ENCODE measurements at places on chromosomes 7 and 10. TPM values are rescaled to one million over a fixed set of nuclear protein-coding genes. Genes with fewer than 3 reads are reported as not detected.

PROSER2 gene
- 0.54 TPM for polyA plus RNA-seq

BUB3 gene
- polyA plus RNA-seq = 83.6 TPM

DNA sequence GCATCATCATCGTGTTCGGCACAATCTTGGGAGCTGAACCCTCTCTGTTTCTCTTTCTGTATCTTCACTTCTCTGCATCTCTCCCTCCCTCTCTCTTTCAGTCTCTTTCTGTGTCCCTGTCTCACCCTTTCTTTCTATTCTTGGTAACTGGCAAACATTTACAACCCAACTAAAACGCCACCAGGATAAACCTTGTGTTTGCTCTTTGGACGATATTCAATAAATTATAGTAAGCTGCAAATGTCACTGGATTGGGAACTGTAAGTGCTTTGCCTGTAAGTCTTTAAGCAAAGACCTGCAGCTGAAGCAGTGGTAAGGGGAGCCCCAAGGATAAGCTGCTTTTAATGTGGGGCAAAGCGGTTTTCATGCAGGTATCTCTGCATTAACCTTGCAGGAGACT lies 558.0 kb upstream of the MKI67 start:
- DNase-seq = no peak

- peak; percentile 37 for DNase-seq
Observed at GRCh38 chr10:88744002-88744401, 15.8 kb upstream of the LIPN start.

DNA sequence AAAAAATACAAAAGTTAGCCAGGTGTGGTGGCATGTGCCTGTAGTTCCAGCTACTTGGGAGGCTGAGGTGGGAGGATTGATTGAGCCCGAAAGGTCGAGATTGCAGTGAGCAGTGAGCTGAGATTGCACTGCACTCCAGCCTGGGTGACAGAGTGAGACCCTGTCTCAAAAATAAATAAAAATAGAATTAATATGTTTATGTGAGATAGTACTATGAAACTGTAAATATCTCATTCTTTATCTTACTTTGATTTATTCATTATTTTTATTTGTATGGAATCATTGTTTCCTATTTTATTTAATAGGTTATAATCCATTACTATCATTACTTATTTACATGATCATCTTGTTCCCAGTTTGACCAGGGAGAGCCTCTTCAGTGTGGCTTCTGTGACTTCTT lies 41.0 kb upstream of the STRIP2 start:
- no peak for DNase-seq

DNA sequence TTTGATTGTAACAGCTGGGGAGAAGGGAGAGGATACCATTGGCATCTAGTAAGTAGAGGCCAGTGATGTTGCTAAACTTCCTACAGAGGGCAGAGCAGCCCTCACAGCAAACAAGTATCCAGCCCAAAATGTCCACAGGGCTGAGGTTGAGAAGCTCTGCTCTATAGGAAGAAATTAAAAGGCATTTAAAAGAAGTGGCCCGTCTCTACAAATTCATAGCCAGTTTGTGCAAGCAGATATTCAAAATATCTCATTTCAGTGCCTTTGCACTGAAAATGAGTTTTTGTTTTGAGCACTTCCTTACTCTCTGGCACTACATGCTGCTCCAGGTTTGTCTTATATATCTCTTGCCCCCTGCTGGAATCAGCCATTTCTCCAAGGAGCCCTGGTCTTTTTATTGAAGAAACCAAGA lies 330.0 kb downstream of the BBS9 start:
- DNase-seq = peak; percentile 47

CLEC5A gene
- polyA plus RNA-seq = 0.01 TPM

MKI67 gene
- polyA plus RNA-seq = 29.6 TPM

UPF2 gene
- polyA plus RNA-seq = 23.2 TPM

- DNase-seq = no peak
Observed at GRCh38 chr7:85850381-85850780, 663.5 kb upstream of the SEMA3D start.

C7orf57 gene
- polyA plus RNA-seq = 0.03 TPM

- peak; percentile 75 for DNase-seq
Observed at GRCh38 chr7:47405921-47406800, 175.8 kb downstream of the TNS3 start.

DNA sequence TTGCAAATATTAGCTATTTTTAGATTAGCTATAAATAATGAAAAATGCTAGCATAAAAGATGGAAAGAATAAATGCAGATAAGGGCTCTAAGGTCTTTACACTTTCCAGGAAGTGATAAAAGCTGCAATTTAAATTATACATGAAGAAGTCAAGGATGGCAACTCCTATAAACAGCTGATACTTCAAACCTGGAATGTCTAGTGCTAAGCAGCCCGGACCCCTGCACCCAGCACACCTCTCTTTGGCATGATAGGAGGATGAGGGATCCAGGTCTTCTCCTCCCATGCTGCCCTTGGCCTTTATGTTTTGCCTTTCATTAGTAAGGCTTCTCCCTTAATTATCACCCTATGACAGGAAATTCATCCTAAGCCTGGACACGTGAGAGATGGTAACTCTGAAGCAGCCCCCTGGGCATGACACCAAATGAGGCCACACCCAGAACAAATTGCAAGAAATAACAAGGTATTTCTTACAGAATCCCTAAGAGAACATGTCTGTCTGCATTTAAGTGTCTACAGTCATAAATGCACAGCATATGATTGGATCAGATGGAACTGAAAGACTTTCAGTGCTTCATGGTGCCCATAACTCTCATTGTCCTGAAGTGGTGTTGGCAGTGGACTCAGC lies 158.3 kb upstream of the PRSS1 start:
- DNase-seq = no peak

Measured in small intestine (tissue), 16 donors.